Activated CD8-positive, alpha-beta T cell treated with anti-CD3 and anti-CD28 coated beads for 36 hours (primary cell): ENCODE measurements at places on chromosomes 4 and X. TPM values are rescaled to one million over a fixed set of nuclear protein-coding genes. Genes with fewer than 3 reads are reported as not detected.

- no peak for DNase-seq
Observed at GRCh38 chr4:103375278-103375677, 177.1 kb upstream of the CENPE start.

GRCh38 chr4:180942367-180942916 is 1300.8 kb upstream of the TENM3 start:
- no peak for DNase-seq

DNA sequence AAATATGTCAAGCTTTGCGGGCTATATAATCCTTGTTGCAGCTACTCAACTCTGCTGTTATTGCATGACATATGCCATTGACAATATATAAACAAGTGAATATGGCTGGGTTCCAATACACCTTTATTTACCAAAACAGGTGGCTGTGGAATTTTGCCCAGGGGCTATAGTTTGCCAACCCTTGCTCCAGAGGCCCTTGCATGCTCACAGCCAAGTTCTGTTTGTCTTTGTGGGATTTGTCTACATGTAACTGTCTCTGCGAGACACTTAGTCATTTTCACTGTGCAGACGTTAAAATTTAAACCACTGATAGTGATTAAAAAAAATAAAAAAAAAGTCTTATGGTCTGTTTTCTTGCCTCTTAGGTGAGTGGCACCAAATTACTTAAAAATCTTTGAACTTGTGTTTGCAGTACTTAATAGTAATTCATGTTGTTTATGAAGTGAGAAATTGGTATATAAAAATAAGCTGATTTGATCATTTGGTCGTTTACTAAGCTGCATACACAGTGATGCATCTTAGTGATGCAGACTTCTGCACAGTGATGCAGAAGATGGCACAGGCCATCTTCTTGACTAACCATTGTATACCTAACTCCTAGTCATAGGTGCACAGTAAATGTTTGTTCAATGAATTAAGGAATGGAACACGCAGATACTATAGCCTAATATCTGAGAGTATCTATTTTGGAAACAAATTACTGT is 170.9 kb downstream of the FRMPD4 start:
- no peak for DNase-seq

CT45A1 gene
- not detected for total RNA-seq

FAAH2 gene
- total RNA-seq = 1.3 TPM

OPN1MW gene
- not detected for total RNA-seq

GRCh38 chr4:94613248-94613647 is 144.5 kb upstream of the BMPR1B start:
- no peak for DNase-seq

GRCh38 chrX:40368611-40369061 is 212.1 kb upstream of the ATP6AP2 start:
- DNase-seq = no peak
